Melanocyte of skin (primary cell): ENCODE measurements at places on chromosomes 3 and 15. TPM values are rescaled to one million over a fixed set of nuclear protein-coding genes. Genes with fewer than 3 reads are reported as not detected.

PRICKLE2 gene
- 6.9 and 12.0 TPM in 2 replicates for total RNA-seq

MCCC1 gene
- 21.6 and 29.9 TPM in 2 replicates for total RNA-seq

THAP10 gene
- 1.0 and 1.5 TPM in 2 replicates for total RNA-seq

GOLGA8G gene
- total RNA-seq: not detected in 2 replicates

HYAL1 gene
- 0.67 and 0.93 TPM in 2 replicates for total RNA-seq

CHDH gene
- under 0.01 and 0.34 TPM in 2 replicates for total RNA-seq

XCR1 gene
- total RNA-seq: not detected in 2 replicates

TRH gene
- total RNA-seq: not detected in 2 replicates

CLDN16 gene
- under 0.01 TPM in 1 of 2 replicates, not detected in the other for total RNA-seq

ZPLD1 gene
- under 0.01 TPM in 1 of 2 replicates, not detected in the other for total RNA-seq

GRIP2 gene
- not detected in 2 replicates for total RNA-seq

LOXL1 gene
- total RNA-seq: 1.7 and 5.2 TPM in 2 replicates

TIMP4 gene
- 0.33 and 1.1 TPM in 2 replicates for total RNA-seq

OR5H15 gene
- total RNA-seq: not detected in 2 replicates

CLDN18 gene
- not detected in 2 replicates for total RNA-seq

CCRL2 gene
- total RNA-seq: 0.33 TPM in 1 of 2 replicates, not detected in the other

SLC2A2 gene
- total RNA-seq: not detected in 2 replicates

LRRC31 gene
- total RNA-seq: not detected in 2 replicates

CCNL1 gene
- total RNA-seq: 108 and 125 TPM in 2 replicates

UPK1B gene
- not detected in 2 replicates for total RNA-seq

SLC22A14 gene
- total RNA-seq: 0.36 TPM in 1 of 2 replicates, not detected in the other

GPR27 gene
- total RNA-seq: 0.15 TPM in 1 of 2 replicates, not detected in the other

LMCD1 gene
- 10.7 and 12.2 TPM in 2 replicates for total RNA-seq

KCNAB1 gene
- 0.33 and 0.77 TPM in 2 replicates for total RNA-seq

RPP14 gene
- 10.0 and 12.4 TPM in 2 replicates for total RNA-seq

CSTA gene
- 0.34 TPM in 1 of 2 replicates, not detected in the other for total RNA-seq

IQCF5 gene
- not detected in 2 replicates for total RNA-seq

FSIP1 gene
- total RNA-seq: 0.73 and 1.0 TPM in 2 replicates

HYPK gene
- 6.0 and 8.5 TPM in 2 replicates for total RNA-seq

CASR gene
- total RNA-seq: not detected in 2 replicates

FHIT gene
- 2.0 and 4.8 TPM in 2 replicates for total RNA-seq

TMEM40 gene
- total RNA-seq: not detected in 2 replicates

CPLX3 gene
- 0.15 TPM in 1 of 2 replicates, not detected in the other for total RNA-seq

SMC4 gene
- total RNA-seq: 53.3 and 53.4 TPM in 2 replicates

MBD4 gene
- total RNA-seq: 17.2 and 24.4 TPM in 2 replicates

ZNF619 gene
- 5.2 and 9.5 TPM in 2 replicates for total RNA-seq

SAMD7 gene
- total RNA-seq: not detected in 2 replicates

MYL3 gene
- not detected in 2 replicates for total RNA-seq

UCN2 gene
- total RNA-seq: 0.34 and 2.9 TPM in 2 replicates

MGLL gene
- total RNA-seq: 3.4 and 5.8 TPM in 2 replicates

LTK gene
- total RNA-seq: not detected in 2 replicates

TNFAIP8L3 gene
- total RNA-seq: not detected in 2 replicates

IQCH gene
- total RNA-seq: 2.2 and 2.4 TPM in 2 replicates

NR1I2 gene
- 0.15 TPM in 1 of 2 replicates, not detected in the other for total RNA-seq
